Caco-2 (cell line): ENCODE measurements at places on chromosomes 5 and 9. TPM values are rescaled to one million over a fixed set of nuclear protein-coding genes. Genes with fewer than 3 reads are reported as not detected.

- H3K36me3 ChIP-seq = no peaks in the 10 kb centered on the region
- H3K4me1 ChIP-seq = no peaks in the 10 kb centered on the region
- no peak overlapping the region for H3K4me3 ChIP-seq
- no peak overlapping the region for H3K27ac ChIP-seq
- no peak for DNase-seq
- no peaks in the 10 kb centered on the region for H3K27me3 ChIP-seq
These were observed 253.8 kb upstream of the POU5F2 start for GRCh38 chr5:93995126-93995621.

- H3K27ac ChIP-seq = no peak overlapping the region
- DNase-seq = no peak
- H3K4me1 ChIP-seq = peaks cover 48% of the 10 kb centered on the region
- no peaks in the 10 kb centered on the region for H3K36me3 ChIP-seq
- no peak overlapping the region for H3K4me3 ChIP-seq
These were observed 1.2 kb upstream of the AGPAT2 start for GRCh38 chr9:136688274-136689107.

DNA sequence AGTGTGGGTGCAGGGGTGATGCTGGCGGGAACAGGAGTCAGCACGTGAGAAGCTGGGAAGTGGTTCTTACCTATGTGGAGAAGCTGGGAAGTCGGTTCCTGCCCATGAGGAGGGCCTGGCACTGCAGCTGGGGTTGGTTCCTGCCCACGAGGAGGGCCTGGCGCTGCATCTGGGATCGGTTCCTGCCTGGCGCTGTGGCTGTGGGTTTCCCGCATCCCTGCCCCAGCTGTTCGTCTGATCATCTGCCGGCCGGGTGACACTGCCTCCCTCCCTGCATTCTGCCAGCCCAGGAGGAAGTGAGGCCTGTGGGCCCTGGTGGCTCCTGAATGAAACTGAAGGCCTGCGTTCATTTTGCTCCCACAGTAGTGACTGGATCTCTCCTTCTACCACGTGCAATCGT is 5.1 kb downstream of the OBP2A start:
- no peak overlapping the region for H3K27ac ChIP-seq
- no peaks in the 10 kb centered on the region for H3K4me1 ChIP-seq
- no peaks in the 10 kb centered on the region for H3K36me3 ChIP-seq
- H3K27me3 ChIP-seq = no peaks in the 10 kb centered on the region
- no peak for DNase-seq
- no peak overlapping the region for H3K4me3 ChIP-seq

GRCh38 chr5:98656125-98656795 is 117.2 kb upstream of the RGMB start:
- H3K36me3 ChIP-seq = no peaks in the 10 kb centered on the region
- no peak for DNase-seq
- H3K27ac ChIP-seq = no peak overlapping the region
- no peaks in the 10 kb centered on the region for H3K4me1 ChIP-seq

DNA sequence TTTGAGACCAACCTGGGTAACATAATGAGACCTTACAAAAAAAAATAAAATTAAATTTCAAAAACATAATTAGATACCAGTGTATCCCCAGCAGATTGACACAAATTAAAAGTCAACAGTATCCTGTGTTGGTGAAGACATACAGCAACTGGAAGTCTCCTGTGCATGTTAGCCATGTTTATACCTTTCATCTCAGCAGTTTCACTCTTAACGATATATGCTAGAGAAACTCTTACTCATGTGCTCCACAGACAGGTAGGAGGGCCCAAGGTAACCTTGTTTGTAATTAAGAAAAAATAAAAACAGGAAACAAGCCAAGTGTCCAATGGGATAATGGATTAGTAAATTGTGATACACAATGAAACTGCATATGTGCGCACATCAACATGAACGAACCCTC is 50.1 kb upstream of the N4BP3 start:
- no peak overlapping the region for H3K4me3 ChIP-seq
- H3K36me3 ChIP-seq = no peaks in the 10 kb centered on the region
- H3K4me1 ChIP-seq = no peaks in the 10 kb centered on the region

DNA sequence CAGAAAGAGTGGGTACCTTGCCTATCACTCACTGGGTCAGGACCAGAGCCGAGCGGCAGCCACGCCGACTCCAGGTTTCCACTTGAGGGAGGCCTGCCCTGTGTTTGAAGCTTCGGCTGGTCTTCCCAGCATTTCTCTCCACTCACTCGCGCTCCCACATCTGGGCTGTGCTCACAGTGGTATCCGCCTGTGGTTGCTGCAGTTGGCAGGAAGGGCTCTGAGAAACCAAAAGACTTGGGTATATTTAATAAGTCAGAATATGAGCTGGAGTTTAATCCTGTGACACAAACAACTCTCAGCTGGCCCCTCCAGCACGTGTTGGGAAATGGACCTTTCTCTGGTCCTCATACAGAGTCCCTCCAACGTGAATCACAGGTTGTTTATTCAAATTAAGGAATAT is 70.9 kb downstream of the SPRY4 start:
- H3K4me3 ChIP-seq = no peak overlapping the region
- no peak overlapping the region for H3K27ac ChIP-seq
- no peaks in the 10 kb centered on the region for H3K27me3 ChIP-seq
- peaks cover 2% of the 10 kb centered on the region; the same call in 1 of the 2 replicates for H3K4me1 ChIP-seq
- no peaks in the 10 kb centered on the region for H3K36me3 ChIP-seq

Gene PCDHB13
- 0.12 TPM in 1 of 2 replicates, not detected in the other for total RNA-seq

Gene FBP1
- total RNA-seq = 1.8 and 2.3 TPM in 2 replicates

Gene CFAP157
- not detected in 2 replicates for total RNA-seq

Gene ITK
- total RNA-seq = not detected in 2 replicates

Gene OR13D1
- not detected in 2 replicates for total RNA-seq
